SK-N-SH (cell line): ENCODE measurements at places on chromosomes 1 and 21.

GRCh38 chr1:11581445-11581991, 72.7 kb downstream of the FBXO2 start:
- H3K4me1 ChIP-seq: peaks cover under 1% of the 10 kb centered on the region; the same call in 1 of the 2 replicates
- no peak overlapping the region for H3K27ac ChIP-seq
- H3K4me3 ChIP-seq: no peak overlapping the region
- peaks cover 7% of the 10 kb centered on the region; the same call in 1 of the 2 replicates for H3K27me3 ChIP-seq
- no peak for DNase-seq

GRCh38 chr1:103563056-103563455, 8.3 kb upstream of the AMY2B start:
- no peak overlapping the region for H3K27ac ChIP-seq
- H3K27me3 ChIP-seq: no peaks in the 10 kb centered on the region
- no peak overlapping the region for H3K4me3 ChIP-seq
- DNase-seq: no peak
- no peaks in the 10 kb centered on the region for H3K36me3 ChIP-seq
- H3K4me1 ChIP-seq: no peaks in the 10 kb centered on the region; the same call in 1 of the 2 replicates

GRCh38 chr1:173467426-173467825, 9.7 kb upstream of the PRDX6 start:
- H3K36me3 ChIP-seq: peaks cover 20% of the 10 kb centered on the region
- no peaks in the 10 kb centered on the region for H3K27me3 ChIP-seq
- DNase-seq: no peak
- no peak overlapping the region for H3K4me3 ChIP-seq
- no peaks in the 10 kb centered on the region for H3K4me1 ChIP-seq

DNA sequence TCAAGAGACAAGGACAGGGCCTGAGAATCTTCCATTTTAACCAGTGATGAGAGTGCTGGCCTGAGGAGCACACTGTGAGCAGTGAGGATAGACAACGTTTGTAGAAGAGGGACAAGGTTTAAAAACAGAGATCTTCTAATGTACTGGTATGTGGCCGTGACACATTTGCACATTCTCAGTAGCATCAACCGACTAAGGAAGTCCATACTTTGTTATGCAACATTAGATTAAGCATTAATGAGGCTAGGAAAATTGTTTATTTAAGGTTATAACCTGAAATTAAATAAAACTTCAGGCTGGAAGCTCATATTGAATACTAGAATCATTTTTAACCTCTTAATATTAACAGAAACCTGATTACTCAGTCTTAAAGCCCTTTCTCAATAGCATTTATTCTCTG, 99.0 kb downstream of the SLC45A1 start:
- H3K4me1 ChIP-seq: peaks cover 17% of the 10 kb centered on the region
- no peak overlapping the region for H3K4me3 ChIP-seq
- DNase-seq: no peak
- H3K27me3 ChIP-seq: no peaks in the 10 kb centered on the region

- DNase-seq: no peak
- H3K4me1 ChIP-seq: peaks cover 7% of the 10 kb centered on the region; the same call in 1 of the 2 replicates
- H3K27me3 ChIP-seq: no peaks in the 10 kb centered on the region
- H3K36me3 ChIP-seq: peaks cover 9% of the 10 kb centered on the region; the same call in 1 of the 2 replicates
These were observed 16.7 kb downstream of the AMPD2 start for GRCh38 chr1:109636201-109636952.

GRCh38 chr1:67401443-67401842, 28.8 kb downstream of the SERBP1 start:
- H3K4me1 ChIP-seq: no peaks in the 10 kb centered on the region
- no peaks in the 10 kb centered on the region for H3K27me3 ChIP-seq
- DNase-seq: no peak
- H3K36me3 ChIP-seq: peaks cover 8% of the 10 kb centered on the region
- no peak overlapping the region for H3K4me3 ChIP-seq

GRCh38 chr1:62316135-62316534, 3.1 kb downstream of the KANK4 start:
- DNase-seq: no peak
- H3K4me3 ChIP-seq: no peak overlapping the region
- peaks cover 5% of the 10 kb centered on the region; the same call in 1 of the 2 replicates for H3K27me3 ChIP-seq
- H3K27ac ChIP-seq: no peak overlapping the region
- H3K4me1 ChIP-seq: peaks cover 11% of the 10 kb centered on the region; the same call in 1 of the 2 replicates
